SHP77 (cell line): ENCODE measurements at places on chromosomes 6 and 20.
A peak's percentile ranks its signal among the peaks of the same experiment; 100 is the strongest.

GRCh38 chr6:24874776-24875533 is 60.8 kb downstream of the RIPOR2 start:
- DNase-seq: no peak

- no peak for DNase-seq
Observed at GRCh38 chr6:108622641-108623298, 62.1 kb downstream of the FOXO3 start.

DNA sequence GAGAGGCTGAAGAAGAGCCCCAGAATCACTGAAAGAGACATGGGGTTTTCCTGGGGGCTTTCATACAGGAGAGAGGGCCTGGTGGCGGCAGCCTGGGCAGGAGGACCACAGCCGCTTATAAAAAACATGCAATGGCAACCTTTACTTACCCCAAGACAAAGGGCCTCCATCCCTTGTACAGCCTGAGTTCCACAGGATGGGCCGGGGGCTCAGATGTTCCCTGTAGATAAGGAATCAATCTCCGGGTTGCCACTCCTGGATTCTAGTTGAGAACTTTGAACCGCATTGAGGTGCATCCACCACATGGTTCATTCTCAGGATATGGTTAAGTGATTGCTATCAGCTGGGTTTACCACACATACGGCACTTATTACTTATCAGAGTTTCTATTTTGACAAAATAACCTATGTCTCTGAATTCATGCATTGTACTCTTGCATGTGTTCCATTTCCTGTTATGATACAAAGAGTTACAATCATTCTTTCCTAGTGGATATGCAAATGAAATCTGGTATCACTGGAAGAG is 677.6 kb downstream of the KIF16B start:
- DNase-seq: no peak

DNA sequence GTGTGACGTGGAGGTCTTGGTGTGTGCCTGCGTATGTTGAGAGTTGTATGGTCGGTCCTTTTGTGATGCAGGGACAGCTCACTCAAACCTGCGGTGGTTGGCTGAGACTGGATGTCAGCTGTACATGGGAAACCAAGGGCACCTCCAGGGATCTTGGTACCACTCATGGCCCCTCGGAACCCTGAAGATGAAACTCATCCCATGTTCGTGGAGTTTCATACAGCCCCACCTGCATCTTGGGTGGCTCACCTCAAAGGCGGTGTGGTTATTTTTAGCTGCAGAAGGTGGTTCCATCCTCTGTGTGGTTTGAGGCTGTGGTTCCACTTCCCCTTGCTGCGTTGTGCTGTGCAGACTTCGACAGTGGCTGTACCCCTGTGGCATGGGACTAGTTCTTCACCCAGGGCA is 52.6 kb upstream of the SLC22A1 start:
- DNase-seq: no peak

GRCh38 chr6:72968704-72969103 is 256.6 kb downstream of the KHDC1L start:
- no peak for DNase-seq

DNA sequence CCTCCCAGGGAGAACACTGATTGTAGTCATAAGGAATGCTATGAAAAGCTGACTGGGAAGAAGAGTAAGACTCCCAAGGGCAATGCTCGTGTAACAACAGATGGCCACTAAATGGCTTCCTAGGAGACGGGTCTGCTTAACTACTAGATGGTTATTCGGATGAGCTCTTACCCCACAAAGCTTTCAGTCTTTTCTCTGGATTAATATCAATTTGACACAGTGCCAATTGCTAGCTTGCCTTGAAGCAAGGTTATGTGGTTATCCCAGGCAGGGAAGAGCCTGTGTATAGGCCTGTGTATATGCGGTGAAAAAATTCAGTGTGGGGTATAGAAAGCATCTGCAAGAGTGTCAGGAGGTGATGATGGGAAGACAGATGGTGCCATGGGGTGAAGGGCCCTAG is 86.4 kb upstream of the NOX3 start:
- DNase-seq: no peak

- DNase-seq: no peak
Observed at GRCh38 chr6:11367638-11368199, 135.3 kb upstream of the NEDD9 start.

GRCh38 chr6:32937230-32937633 is 3.6 kb downstream of the HLA-DMB start:
- DNase-seq: no peak

DNA sequence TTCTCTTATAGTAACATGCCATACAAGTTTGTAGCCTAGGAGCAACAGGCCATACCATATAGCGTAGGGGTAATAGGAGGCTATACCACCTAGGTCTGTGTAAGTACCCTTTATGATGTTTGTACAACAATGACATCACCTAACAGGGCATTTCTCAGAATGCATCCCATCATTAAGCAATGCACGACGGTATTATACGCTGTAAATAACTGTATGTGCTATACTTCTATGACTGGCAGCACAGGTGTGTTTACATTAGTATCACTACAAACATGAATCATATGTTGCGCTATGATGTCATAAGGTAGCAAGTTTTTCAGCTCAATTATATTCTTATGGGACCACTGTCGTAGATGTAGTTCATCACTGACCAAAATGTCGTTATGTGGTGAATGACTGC is 31.0 kb downstream of the ADNP start:
- no peak for DNase-seq

GRCh38 chr20:60036746-60037499 is 78.7 kb downstream of the CDH26 start:
- peak; percentile 24 for DNase-seq

DNA sequence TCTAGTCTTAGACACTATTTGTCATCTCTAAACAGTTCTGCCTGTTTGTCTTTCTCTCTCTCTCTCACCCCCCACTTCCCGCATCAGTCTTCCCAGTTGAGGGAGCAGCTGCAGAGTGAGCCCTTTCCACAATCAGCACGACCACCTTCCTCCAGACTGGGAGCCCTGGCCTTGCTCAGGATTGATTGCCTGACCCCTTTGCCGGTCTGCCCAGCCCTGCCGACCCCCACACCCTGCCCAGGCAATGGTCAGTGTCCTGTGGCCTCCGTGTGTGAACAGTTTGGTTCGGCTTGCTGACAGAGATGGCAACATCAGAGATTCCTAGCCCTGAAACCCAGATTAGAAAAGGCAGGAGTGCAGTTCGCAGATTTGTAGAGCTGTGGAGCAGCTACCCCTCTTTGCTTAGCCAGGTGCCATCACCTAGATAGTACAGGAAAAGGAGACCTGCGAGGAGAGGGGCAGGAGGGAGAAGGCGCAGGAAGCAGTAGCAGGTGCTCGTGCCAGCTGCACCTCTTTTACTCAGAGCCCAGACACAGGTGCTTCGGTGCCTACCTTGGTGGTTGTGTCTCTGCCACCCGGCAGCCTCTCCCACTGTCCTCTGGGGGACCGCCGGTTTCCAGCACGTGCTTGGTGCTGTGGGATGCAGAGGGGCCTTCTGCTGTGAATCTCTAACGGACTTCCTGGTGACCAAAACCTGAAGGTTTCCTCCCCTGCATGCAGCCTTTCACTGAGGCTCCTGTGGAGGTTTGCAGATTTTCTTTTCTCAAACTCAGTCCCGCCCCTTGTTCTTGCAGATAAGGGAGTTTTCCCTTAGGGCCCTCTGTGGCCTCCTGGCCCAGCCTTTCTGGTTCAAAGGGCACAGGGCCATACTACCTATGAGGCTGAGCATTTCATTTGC is 92.4 kb downstream of the SCML4 start:
- DNase-seq: no peak

GRCh38 chr6:11414176-11414963 is 123.2 kb upstream of the TMEM170B start:
- DNase-seq: no peak

DNA sequence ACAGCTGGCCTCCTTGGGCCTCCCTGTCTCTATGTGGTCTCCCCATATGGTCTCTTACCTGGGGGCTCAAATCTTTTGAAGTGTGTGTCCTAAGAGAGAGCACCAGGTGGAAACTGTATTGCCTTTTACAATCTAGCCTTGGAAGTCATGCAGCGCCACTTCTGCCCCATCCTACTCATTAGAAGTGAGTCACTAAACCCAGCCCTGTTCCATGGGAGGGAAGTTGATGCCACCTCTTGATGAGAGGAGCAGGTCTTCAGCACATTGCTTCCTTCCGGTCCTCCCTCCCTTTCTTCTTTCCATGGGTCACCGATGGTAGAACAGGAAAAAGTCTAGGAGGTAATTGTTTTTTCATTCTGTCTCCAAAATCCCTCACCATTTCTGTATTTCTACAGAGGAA is 156.3 kb downstream of the FOXA2 start:
- no peak for DNase-seq

- no peak for DNase-seq
Observed at GRCh38 chr20:1264727-1265126, 1.4 kb upstream of the SNPH start.

- no peak for DNase-seq
Observed at GRCh38 chr20:61600016-61600415, 348.0 kb downstream of the CDH4 start.

- no peak for DNase-seq
Observed at GRCh38 chr6:37160922-37161778, 8.8 kb upstream of the PIM1 start.

- DNase-seq: no peak
Observed at GRCh38 chr6:26067367-26067766, 19.9 kb upstream of the HFE start.

DNA sequence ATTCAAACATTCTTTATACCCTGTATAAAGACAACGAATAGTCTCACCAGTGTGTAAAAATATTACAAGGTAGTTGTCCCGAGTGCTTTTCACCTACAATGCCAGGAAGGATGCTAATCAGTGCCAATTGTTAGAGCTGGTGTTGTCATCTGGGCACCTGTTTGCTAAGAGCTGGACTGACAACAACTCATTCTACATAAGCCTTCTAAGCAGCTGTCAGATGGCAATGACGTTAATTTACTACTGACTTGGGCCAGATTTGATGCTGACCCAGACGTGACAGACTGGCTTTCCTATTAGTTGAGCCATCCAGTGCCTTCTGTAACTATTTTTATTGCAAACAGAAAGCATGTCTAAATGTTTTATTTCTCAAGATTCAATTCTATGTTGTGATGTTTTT is 355.2 kb downstream of the ADGRB3 start:
- peak; percentile 2 for DNase-seq

DNA sequence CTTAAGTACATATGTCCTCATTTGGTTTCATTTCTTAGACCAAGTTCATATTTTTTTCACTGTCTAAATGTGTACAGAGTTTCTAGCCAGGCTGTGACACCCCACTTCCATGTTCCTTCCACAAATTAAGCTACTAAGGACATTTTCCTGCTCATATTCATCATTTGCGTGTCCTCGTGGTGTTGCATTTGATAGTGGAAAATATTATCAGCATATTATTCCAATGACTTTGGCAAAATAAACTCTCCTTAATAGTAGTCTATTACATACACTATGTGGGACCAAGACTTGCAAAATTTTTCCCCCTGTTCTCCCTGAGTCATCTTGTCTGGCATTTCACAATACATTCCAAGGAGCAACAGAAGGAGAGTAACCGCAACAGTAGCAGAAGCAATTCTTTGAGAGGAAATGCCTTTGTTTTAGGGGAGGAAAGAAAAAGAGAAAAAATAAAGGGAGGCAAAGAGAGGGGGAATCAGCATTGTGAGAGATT is 599.2 kb downstream of the COL12A1 start:
- no peak for DNase-seq

GRCh38 chr20:36491901-36492617 is 49.3 kb upstream of the MYL9 start:
- DNase-seq: no peak

GRCh38 chr20:38109591-38110524 is 55.2 kb downstream of the TGM2 start:
- DNase-seq: no peak

DNA sequence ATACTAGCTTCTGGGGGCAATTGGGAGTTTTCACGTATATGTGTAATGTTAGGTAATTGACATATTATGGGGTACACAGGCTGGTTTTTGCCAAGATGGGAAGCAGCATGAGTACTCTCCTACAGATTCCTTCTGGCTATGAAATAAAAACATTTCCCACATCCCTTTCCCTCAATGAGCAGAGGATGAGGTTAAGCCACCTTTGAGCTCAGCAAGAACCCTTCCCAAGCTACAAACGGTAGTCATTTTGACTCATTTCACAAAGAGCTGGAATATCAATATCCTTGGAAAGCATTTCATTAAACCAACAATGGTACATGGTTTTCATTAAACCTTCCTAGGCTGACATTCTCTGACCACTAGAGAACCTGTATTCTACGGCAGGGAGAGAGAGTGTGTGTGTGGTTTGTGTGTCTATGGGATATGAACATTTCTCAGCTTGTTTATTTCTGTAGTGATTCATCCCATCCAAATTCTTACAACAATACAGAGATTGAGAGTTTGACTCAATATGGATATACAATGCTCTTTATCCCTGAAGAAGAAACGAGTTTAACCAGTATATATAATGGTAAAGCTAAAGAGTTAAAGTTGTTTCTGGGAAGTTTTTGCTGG is 119.5 kb downstream of the ARHGAP18 start:
- no peak for DNase-seq

GRCh38 chr6:147621263-147621662 is 112.8 kb downstream of the SAMD5 start:
- DNase-seq: no peak

DNA sequence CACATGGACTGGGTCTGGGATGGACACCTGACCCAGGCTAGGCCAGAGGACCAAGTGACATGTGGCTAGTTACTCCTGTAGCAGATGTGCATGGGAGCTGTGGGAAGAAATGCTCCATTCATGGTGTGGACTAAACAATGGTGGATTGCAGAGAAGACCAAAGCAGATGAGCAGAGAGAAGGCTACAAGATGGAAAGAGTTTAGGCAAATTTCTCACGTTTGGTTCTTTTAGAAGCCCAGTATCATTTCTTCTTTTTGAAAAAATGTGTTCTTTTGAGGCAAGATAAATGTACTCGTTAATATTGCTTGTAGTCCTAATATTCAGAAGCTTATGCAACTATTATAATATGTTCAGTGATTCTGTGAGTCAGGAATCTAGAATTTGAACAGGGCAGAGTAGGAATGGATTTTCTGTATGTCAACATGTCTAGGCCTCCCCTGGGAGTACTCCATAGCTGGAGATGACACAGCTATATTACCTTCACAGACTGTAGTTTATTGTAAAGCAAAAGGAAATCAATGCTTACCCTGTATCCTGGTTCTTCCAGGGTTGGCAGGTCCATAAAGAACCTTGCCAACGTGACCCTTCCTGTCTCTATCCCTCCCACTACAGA is 2.3 kb upstream of the BTN2A1 start:
- DNase-seq: no peak
